ENCODE measurements at places on chromosomes 11 and 22. TPM values are rescaled to one million over a fixed set of nuclear protein-coding genes. Genes with fewer than 3 reads are reported as not detected.

NRIP3 gene
- total RNA-seq: 42.5 TPM

HBG1 gene
- 22.7 TPM for total RNA-seq

DDIAS gene
- total RNA-seq: 2.7 TPM

NCAM1 gene
- 158 TPM for total RNA-seq

BEST1 gene
- 4.6 TPM for total RNA-seq

KIAA0930 gene
- 52.7 TPM for total RNA-seq

GLYAT gene
- total RNA-seq: not detected

HPX gene
- 0.26 TPM for total RNA-seq

ST3GAL4 gene
- 138 TPM for total RNA-seq

OR5B21 gene
- not detected for total RNA-seq

LRRC10B gene
- not detected for total RNA-seq

RIC8A gene
- total RNA-seq: 68.1 TPM

FBLN1 gene
- 289 TPM for total RNA-seq

LRRC55 gene
- total RNA-seq: 0.65 TPM

GALNT18 gene
- total RNA-seq: 7.0 TPM

ZC3H12C gene
- total RNA-seq: 23.3 TPM

SLC35E4 gene
- 6.6 TPM for total RNA-seq

SNX32 gene
- total RNA-seq: 1.2 TPM

PGA5 gene
- total RNA-seq: not detected

HORMAD2 gene
- total RNA-seq: not detected

BLID gene
- total RNA-seq: 5.9 TPM

DNHD1 gene
- 8.5 TPM for total RNA-seq

IFTAP gene
- 39.9 TPM for total RNA-seq

SLC1A2 gene
- total RNA-seq: 2.3 TPM

TNNT3 gene
- total RNA-seq: 3.4 TPM

TSSK2 gene
- 0.06 TPM for total RNA-seq

EIF1AD gene
- total RNA-seq: 31.7 TPM

RAG1 gene
- 1.8 TPM for total RNA-seq

CLTCL1 gene
- total RNA-seq: 17.3 TPM

CARD10 gene
- total RNA-seq: 31.6 TPM

NOX4 gene
- 0.51 TPM for total RNA-seq

VWA5A gene
- 49.2 TPM for total RNA-seq

C11orf52 gene
- total RNA-seq: 3.2 TPM

RGL4 gene
- total RNA-seq: not detected

CHID1 gene
- 173 TPM for total RNA-seq

NUP98 gene
- 49.7 TPM for total RNA-seq

C22orf42 gene
- not detected for total RNA-seq

BTG4 gene
- not detected for total RNA-seq

SHANK2 gene
- total RNA-seq: 1.2 TPM

TMPRSS5 gene
- not detected for total RNA-seq

OR8G5 gene
- not detected for total RNA-seq

CYP2D6 gene
- total RNA-seq: 0.44 TPM

NECTIN1 gene
- total RNA-seq: 5.9 TPM

OR51B5 gene
- 2.9 TPM for total RNA-seq

CDON gene
- 7.7 TPM for total RNA-seq

ATG13 gene
- total RNA-seq: 39.8 TPM

APOA4 gene
- not detected for total RNA-seq

MS4A12 gene
- total RNA-seq: not detected

TAF10 gene
- total RNA-seq: 154 TPM

SLC6A5 gene
- total RNA-seq: not detected

TESMIN gene
- 2.5 TPM for total RNA-seq

MRPL21 gene
- total RNA-seq: 65.6 TPM

OR52E2 gene
- not detected for total RNA-seq
